ENCODE measurements at places on chromosomes 6 and 20.
A peak's percentile ranks its signal among the peaks of the same experiment; 100 is the strongest.

GRCh38 chr20:4130404-4131189 lies 115.2 kb upstream of the RNF24 start:
- DNase-seq, result peak; percentile 84

- peak; percentile 37 for DNase-seq
Observed at GRCh38 chr6:13990796-13991195, 66.0 kb downstream of the RNF182 start.

- peak; percentile 84 for DNase-seq
Observed at GRCh38 chr6:21999012-21999528, 297.8 kb downstream of the PRL start.

DNA sequence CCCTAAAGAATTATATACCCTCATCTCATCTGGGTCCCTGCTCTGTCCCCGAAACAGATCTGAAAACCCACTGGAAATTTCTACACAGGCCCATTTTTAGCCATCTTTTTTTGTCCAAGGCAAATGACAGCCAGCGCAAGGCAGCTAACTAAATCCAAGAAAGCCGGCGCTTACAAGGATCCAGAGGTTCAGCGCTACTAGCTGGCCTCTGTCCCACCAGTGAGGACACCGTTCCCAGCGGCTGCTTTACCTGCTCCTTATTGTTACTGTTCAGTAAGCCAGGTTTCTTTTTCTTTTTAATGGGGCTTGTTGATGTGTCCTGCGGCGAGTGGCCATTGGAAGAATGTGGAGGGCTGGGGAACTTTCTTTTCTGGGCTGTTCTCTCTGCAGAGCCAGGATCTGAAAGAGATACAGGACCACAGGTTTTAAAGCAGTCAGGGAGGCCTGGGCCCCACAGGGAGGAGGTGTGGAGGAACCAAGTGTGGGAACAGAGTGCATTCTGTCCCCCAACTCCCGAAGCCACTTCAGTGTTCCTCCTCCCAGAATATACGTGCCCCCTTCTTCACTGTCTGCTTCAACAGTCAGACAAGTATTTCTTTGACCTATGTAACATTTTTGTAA lies 46.6 kb downstream of the ZMYND8 start:
- DNase-seq, result no peak

GRCh38 chr6:121333196-121333595 lies 1.1 kb downstream of the TBC1D32 start:
- DNase-seq, result no peak

- peak; percentile 79 for DNase-seq
Observed at GRCh38 chr6:11917951-11918738, 94.0 kb upstream of the HIVEP1 start.

Measured in iris pigment epithelial cell (primary cell).